ENCODE measurements at places on chromosomes 3 and 15.

GRCh38 chr3:52593103-52593502, 56.7 kb downstream of the UQCC5 start:
- no peak for DNase-seq

- no peak for DNase-seq
Observed at GRCh38 chr15:60721257-60721626, 242.3 kb upstream of the ICE2 start.

- DNase-seq = no peak
Observed at GRCh38 chr3:7915356-7915755, 586.3 kb upstream of the LMCD1 start.

GRCh38 chr3:39166932-39167532, 13.6 kb upstream of the CSRNP1 start:
- DNase-seq = peak; percentile 52

GRCh38 chr3:139937674-139938279, 2.8 kb downstream of the CLSTN2 start:
- DNase-seq = peak; percentile 39

DNA sequence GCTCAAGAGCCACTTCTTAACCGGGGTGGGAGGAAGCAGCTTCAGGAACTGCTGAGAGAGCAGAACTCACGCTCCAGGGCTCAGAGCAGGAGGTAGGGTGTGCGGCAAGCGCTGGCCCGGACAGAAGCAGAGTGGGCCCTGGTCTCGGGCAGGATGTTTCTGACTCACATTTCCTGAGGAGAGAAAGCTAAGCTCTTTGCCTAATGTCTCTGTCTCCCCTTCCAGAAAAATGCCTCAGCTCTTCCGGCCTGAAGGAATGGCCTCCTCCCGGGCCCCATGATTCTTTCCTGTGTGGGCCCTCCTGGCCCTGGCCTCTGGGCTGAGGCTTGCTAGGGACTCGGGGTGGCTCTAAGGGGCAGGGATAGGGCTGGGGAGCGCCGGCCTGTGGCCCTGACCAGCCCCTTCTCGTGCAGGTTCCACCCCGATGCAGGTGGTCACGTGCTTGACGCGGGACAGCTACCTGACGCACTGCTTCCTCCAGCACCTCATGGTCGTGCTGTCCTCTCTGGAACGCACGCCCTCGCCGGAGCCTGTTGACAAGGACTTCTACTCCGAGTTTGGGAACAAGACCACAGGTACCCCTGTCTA, 4.1 kb upstream of the STAB1 start:
- DNase-seq = no peak

GRCh38 chr3:16883723-16884083, 1.1 kb upstream of the PLCL2 start:
- no peak for DNase-seq

GRCh38 chr15:98755781-98756180, 107.4 kb downstream of the IGF1R start:
- no peak for DNase-seq

GRCh38 chr3:41710646-41711388, 251.1 kb downstream of the ULK4 start:
- DNase-seq = peak; percentile 11

DNA sequence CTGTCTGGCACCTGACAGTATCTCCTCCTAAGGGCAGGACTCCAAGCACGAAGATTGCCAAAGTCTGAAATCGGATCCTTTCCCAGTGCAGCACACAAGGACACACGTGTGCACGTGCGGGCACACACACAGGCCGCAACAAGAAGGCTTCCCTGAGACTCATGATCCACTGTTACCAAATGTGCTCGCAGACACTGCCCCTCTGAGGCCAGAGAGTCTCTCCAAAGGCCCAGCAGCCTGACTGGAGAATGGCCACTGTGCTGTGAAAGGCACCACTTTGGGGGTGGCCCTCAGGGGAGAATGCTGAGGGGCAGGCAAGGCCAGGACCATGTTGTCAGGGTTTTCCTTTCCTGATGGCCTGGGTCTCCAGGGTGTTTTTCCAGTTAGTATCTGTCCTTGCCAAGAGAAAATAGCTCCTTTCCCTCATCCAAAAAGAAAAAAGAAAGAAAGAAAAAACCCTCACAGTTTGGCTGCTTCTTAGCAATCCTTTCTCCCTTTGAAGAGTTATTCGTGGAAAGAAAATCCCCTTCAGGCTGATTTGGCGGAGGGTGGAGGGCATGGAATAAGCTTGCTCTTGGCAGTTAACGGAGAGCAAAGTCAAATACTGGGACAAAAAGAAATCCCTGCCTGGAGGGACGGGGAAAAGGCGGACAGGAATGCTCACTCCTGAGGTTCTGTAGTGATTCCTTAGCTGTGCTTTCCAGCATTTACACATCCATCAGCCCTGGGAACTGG, 112.2 kb upstream of the ETV5 start:
- DNase-seq = no peak

- no peak for DNase-seq
Observed at GRCh38 chr15:96362755-96363651, 32.5 kb downstream of the NR2F2 start.

DNA sequence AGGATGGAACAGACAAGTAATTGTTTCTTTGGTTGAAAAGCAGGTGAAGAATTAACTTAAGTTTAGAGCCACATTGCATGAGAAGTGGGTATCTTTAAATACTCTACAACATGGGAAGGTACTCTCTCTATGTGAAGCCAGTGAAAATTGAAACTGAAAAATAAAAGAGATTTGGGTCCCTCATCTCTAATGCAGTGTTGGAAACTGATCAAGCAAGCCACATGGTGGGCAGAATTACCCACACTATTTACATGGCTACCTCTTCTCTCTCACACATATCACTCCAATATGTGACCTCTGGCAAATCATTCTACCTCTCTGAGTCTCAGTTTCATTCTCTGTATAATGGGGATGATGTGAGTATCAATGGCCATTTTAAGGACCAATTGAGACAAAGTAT, 339.0 kb downstream of the IL5RA start:
- no peak for DNase-seq

DNA sequence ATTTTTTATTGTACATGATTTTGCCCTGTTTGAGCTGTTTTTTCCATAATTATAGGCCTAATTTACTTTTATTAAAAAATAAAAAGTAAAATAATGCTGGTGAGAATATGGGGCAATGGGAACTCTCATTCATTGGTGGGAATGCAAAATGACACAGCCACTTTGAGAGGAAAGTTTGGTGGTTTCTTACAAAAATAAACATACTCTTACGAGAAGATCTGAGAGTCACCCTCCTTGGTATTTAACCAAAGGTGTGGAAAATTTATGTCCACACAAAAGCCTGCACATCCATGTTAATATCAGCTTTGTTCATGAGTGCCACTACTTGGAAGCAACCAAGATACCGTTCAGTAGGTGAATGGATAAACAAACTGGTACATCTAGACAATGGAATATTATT, 9.8 kb downstream of the MUC13 start:
- DNase-seq = no peak

GRCh38 chr3:87414271-87414670, 137.9 kb upstream of the POU1F1 start:
- DNase-seq = no peak

- no peak for DNase-seq
Observed at GRCh38 chr3:128194843-128195242, 41.6 kb downstream of the EEFSEC start.

DNA sequence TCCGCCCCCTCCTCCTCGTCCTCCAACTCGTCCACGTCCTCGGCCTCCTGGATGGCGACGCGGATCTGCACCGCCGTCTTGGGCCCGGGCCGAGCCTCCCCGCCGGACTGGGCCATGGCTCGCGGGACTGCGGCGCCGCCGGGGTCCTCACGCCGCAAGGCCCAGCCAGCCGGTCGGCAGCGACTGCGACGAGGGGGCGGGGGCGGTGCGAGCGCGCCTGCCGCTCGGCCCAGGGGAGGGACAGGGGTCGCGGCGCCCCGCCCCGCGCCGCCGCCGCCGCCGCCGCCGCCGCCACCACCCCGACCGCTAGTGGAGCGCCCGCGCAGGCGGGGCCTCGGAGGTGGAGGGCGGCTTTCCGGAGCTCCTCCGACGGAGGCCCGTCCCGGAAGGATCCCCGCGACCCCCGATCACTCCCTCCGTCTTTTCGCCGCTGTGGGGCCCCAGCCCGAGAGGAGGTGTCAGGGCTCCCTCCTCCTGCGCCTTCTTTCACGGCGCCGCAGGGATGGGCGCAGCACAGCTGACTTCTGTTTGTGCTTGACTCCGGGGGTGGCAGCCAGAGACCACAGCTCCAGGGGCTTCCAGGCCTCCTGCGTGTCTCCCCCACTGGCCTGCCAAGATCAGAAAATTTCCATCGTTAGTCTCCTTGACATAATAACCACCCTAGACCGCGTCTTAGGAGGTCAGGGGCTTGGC, at the start of gene LARP6:
Gene LARP6, minus strand, starts transcription at position 185 of the 693 bp plus-strand sequence. Its CDS starts 69 bp downstream, at position 116.
- no peak for DNase-seq

- DNase-seq = no peak
Observed at GRCh38 chr3:28917895-28918475, 362.9 kb upstream of the RBMS3 start.

GRCh38 chr3:14425581-14426304, 23.3 kb downstream of the SLC6A6 start:
- DNase-seq = no peak

DNA sequence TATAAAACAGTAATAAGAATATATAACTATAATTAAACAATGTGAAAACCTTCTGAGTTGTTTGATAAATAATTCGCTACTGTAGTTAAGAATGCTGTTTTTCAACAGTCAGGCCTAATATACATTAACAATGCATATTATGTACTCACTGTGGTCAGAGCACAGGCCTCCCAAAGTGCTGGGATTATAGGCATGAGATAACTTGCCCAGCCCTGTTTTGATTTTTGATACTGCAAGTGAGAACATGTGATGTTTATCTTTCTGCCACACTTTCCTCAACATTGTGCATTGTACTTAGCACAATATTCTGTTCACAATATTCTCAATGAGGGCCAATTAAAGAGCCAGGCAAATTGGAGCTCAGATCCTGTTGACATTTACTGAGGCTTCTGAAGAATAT, 274.5 kb upstream of the RARB start:
- no peak for DNase-seq

DNA sequence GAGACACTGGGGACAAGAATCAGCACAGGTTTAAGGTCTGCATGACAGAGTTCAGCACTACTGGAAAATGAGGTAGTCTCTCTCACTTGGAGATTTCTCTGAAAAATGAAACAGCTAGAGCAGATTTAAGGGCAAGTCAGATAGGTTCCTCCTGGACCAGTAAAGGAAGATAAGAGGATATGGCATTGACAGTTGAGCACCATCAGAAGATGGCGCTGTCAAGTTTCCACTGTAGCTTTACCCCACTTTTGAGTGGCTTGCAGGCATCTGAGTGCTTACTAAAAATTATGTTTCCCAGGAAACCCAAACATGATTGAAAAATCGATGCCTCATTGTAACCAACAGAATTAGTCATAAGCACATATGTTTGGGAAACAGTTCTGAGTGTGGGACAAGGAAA, 407.2 kb upstream of the UBE2E2 start:
- no peak for DNase-seq

- peak; percentile 79 for DNase-seq
Observed at GRCh38 chr3:150227839-150228238, 180.3 kb upstream of the TSC22D2 start.

DNA sequence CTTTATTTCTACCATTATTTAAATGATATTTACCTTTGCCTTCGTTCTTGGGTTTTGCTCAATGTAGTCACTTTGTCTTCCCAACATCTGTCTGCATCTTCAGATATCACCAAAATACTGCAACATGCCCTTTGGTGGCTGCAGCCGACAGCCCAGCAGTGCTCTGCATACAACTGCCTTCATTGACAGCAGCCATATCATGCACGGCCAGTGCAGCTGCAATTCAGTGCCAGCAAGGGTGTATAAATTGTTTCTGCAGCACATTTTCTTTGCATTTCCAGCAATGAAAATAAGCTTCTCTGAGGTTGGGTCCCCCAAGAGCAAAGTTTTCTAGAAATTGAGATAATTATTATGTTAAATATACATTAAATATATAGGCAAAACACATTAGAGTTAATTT, 6.0 kb upstream of the PLSCR5 start:
- DNase-seq = no peak

- DNase-seq = no peak
Observed at GRCh38 chr3:197546307-197547085, 9.3 kb downstream of the BDH1 start.

DNA sequence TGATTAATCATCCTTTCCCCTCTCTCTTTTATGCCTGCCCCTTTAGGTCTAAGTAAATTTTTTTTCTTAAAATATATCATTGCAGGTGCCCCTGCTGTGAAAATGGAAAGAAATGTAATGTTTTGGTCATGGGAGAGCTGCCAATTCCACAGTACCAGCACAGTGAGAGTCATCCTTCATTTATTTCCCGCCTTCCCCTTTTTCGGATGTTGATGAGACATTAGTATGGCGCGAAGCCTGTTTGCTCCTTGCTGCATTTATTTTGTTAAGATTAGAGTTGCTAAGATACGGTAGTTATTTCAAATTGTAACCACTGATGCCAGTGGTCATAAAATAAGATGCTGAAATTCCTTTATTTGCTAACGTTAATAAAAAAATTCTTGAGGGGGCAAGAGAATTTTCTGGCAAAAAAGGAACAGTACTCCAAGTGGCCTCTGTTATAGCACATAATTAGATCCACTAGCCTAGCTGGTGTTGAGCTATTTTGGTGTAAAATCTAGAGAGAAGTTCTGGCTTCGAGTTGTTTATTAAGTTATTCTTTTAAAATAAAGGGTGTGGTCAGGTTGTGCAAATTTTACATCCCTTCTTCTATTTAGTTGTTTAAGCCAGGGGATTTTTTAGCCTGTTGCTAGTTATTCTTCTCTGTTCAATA, 62.8 kb downstream of the MDFIC2 start:
- DNase-seq = peak; percentile 12

DNA sequence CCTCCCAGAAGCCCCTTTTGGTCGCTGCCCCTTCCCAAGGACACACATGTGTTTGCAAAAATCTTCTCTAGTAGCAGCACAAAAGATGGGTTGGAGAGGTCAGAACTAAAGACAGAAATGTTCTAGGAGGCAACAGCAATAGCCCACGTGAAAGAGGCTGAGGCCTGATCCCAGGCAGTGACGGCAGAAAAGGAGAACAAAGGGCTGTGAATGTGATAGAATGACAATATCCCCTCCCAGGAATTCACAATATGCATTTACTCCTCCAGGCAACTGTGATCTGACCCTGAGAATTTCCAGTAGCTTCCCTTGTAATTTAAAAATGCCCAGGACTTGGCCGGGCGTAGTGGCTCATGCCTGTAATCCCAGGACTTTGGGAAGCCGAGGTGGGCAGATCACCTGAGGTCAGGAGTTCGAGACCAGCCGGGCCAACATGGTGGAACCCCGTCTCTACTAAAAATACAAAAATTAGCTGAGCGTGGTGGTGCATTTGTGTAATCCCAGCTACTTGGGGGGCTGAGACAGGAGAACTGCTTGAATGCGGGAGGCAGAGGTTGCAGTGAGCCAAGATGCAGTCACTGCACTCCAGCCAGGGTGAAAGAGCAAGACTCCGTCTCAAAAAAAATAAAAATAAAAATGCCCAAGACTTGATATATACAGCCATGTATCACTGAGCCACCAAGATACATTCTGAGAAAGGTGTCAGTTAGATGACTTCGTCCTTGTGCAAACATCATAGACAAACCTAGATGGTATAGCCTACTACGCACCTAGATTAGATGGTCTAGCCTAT, 43.6 kb upstream of the PIAS1 start:
- DNase-seq = no peak

All from H4 (cell line).